ENCODE measurements at places on chromosomes 12 and 14.

DNA sequence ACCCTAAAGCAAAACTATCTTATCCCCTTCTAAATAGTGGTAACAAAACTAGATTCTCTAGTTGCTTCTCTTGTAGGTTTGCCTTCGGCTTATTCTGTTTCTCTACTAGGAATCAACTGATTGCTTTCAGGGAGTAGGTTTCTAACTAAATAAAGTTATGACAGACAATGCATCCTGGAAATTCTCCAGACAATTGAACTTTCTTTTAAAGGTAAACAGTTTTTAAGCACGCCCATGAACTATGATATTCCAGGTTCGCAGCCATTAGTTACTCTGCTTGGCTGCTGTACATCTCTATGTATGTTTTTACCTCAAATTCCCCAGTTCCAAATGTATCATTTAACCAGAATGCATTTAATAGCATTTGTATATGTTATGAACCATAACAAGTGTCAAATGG, 23.9 kb downstream of the EIF2S3B start:
- DNase-seq = no peak

DNA sequence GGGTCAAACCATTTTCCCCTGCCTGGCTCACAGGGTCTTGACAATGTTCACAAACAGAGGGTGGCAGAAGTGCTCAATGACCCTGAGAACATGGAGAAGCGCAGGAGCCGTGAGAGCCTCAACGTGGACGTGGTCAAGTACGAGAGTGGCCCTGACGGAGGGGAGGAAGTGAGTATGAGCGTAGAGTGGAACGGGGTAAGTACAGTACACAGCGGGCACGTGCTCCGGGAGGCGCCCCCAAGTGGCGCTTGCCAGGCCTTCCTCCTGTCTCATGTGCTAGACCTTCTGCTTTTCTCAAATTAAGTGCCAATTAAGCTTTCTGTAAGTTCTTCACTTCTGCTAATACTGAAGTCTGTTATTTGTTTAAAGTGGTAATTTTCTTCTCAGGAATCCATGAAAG, 35.9 kb downstream of the XRCC3 start:
- DNase-seq = peak; percentile 82

DNA sequence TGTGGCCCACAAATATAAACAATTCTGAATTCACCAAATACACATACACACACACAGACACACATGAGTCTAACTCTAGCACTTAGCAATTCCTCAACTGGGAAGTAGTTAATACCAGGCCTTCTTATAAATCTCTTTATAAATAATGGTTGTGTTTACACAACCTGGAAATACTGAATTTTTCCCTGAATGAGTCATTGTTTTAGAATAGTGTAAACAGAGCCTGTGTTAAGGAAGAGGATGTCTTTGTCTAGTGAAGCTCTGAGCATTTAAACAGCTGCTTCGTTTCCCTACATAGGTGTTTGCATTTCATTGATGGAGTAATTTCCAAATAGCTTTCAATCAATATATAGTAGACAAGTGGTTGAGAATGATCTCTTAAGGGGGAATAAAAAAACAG, 218.8 kb downstream of the BTG1 start:
- no peak for DNase-seq

DNA sequence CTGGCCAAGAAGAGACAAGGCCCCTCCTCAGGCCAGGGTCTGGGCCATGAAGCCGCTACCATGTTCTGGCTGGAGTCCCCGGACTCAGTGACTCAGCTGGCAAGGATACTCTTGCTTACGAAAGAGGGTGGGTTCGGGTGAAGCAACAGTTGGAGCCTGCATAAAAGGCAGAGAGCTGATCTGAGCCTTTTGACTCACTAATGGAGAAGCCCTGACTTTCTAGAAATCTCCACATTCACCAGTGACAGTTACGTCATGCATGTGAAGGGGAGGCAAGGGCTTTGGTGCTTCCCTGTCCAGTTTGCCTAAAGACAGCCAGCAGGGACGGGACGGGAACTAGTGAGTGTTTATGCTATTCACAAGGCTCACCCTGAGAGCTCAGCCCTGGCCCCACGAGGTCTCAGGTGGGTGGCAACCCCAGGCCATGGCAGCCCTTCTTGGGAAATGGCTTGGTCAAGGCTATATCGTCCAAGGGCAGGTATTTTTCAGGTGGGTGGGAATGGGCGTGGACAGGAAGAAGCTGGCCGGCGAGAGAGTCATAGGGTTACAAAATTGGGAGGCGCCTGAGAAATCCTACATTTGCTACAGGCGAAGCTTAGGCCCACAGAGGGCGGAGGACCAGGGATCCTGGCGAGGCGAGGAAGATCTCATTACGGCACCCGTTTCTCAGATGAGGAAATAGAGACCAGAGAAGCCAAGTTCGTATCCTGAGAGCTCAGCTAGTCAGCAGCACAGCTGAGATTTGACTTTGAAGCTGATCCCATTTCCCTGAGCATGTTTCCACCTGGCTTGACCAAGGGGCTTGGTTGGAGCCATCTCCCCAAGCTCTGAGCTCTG, 314.6 kb downstream of the BCL11B start:
- DNase-seq = no peak

- DNase-seq = no peak
These were observed 492.2 kb upstream of the CCDC196 start for GRCh38 chr14:65993996-65994395.

GRCh38 chr14:59428581-59429012, 36.6 kb downstream of the GPR135 start:
- no peak for DNase-seq

DNA sequence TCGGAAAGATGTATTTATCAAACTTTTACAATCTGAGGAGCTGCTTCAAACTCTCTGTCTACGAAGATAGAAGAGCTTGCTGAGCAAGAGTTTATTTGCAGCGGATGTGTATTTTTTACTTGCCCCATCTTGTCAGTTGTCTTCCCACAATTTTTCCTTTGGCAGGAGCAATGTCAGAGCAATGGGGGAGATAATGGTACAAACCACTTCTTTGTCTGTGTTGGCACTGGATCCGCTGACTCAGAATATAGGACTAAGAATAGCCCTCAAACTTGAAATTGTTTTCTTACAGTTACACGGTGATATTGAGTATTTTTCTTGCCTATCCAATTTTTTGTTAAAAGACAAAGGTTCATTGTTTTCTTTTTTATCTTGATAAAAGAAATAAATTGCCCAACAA, 27.6 kb downstream of the HELB start:
- no peak for DNase-seq

DNA sequence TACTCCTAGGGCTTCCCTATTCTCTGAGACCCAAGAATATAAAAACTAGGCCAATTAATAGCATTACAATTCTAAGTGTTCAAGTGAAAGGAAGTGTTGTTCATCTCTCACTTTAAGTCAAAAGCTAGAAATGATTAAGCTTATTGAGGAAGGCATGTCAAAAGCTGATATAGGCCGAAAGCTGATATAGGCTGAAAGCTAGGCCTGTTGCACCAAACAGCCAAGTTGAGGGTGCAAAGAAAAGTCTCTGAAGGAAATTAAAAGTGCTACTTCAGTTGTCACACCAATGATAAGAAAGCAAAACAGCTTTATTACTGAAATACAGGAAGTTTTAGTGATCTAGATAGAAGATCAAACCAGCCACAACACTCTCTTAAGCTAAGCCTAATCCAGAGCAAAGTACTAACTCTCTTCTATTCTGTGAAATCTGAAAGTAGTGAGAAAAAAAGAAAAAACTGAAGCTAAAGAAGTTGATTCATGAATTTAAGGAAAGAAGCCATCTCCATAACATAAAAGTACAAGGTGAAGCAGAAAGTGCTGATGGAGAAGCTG, 68.9 kb downstream of the SLC6A15 start:
- no peak for DNase-seq

- DNase-seq = peak; percentile 90
These were observed 69.6 kb downstream of the MOK start for GRCh38 chr14:102235275-102235897.

DNA sequence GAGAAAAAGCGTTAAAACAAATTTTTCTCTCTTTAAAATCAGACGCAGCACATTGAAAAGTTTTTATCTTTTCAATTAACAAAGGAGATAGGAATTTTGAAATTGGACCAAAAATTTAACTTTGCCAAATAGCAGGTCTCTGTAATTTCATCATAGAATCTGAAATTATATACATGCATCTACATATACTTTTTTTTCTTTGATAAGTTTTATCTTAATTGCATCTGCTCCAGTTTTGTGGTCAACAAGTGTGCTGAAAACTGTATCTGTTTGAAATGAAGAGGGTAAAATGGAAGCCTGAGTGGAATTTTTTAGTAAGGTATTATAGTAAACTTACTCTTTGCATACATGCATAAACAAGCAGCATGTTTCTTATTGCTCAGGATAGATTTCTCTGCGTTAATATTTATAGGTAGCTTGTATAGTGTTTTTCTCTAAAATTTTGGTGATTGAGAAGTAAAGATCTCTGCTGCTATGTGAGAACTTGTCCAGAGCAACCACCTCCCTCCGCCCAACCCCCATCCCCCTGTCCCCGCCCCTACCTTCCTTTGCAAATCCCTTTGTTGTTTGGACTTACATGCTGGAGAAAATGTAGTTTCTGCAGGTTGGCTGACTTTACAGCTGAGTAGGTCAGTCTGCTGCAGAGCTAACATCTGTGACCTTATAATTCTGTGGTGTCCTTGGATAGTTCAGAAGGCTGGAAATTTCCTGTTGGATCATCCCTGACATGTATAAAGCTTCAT, 64.6 kb downstream of the VRK1 start:
- no peak for DNase-seq

DNA sequence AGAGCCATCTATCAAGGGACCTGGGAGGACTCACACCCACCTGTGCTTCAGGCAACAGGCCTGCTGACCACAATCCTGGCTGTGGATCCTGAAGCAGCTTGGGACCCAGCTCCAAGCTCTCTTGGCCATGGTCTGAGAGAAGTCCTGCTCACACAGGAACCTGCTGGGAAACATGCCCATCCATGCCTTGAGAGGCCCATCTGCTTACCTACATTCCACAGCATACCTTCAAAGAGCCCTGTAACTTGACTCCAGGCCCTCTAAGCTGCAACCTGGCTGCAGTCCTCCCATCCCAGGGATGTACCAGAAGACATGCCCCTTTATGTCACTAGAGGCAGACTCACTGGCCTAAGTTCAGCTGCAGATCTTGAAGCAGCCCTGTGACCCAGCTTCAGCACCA, 61.7 kb upstream of the AMIGO2 start:
- no peak for DNase-seq

DNA sequence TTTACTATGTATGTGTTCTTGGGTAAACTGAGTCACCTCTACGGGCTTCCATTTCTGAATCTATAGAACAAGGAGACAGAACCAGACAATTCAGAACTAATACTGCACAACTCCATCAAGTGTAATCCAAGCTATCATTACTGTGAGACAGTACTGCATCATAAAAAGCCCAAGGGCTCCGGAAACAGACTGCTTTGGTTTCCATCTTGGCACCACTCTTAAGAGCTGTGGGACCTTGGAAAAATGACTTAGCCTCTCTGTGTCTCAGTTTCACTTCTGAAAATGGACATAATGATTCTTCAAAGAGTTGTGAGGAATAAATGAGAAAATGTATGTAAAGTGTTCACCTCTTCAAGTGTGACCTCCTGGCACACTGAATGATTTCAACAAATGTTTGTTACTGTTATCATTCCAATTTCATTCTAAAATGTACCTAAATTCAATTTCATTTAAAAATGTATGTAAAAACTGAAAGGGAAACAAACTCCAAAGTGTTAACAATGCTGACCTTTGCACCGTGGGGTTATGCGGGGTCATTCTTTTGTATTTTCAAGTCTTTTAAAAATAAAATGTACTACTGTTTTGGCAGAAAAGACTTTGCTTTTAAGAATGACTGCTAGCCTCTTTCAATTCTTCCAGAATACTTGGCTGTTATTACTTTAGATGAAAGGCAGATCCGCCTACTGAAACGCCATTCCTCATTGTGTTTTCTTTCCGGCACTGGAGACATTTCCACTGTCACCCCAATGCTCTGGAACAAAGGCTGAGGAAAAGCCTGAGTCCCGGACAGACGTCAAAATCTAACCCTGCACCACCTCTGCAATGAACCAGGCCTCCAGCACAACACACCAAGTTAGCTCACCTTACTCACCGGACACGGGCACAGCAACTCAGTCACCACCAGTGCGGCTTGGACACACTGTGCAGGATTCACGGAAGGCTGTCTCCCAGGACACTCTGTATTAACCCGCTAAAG, 62.8 kb downstream of the TMCC3 start:
- DNase-seq = no peak

- DNase-seq = no peak
These were observed 24.0 kb upstream of the KRT78 start for GRCh38 chr12:52872644-52873389.

- DNase-seq = no peak
These were observed 961 bp downstream of the CMAS start for GRCh38 chr12:22046968-22047390.

GRCh38 chr12:111975161-111975931, 37.6 kb downstream of the TMEM116 start:
- no peak for DNase-seq

GRCh38 chr12:12486661-12487240, 75.9 kb downstream of the DUSP16 start:
- peak; percentile 68 for DNase-seq

All from GM20000 (cell line).